ENCODE measurements at places on chromosomes 12 and 14.

DNA sequence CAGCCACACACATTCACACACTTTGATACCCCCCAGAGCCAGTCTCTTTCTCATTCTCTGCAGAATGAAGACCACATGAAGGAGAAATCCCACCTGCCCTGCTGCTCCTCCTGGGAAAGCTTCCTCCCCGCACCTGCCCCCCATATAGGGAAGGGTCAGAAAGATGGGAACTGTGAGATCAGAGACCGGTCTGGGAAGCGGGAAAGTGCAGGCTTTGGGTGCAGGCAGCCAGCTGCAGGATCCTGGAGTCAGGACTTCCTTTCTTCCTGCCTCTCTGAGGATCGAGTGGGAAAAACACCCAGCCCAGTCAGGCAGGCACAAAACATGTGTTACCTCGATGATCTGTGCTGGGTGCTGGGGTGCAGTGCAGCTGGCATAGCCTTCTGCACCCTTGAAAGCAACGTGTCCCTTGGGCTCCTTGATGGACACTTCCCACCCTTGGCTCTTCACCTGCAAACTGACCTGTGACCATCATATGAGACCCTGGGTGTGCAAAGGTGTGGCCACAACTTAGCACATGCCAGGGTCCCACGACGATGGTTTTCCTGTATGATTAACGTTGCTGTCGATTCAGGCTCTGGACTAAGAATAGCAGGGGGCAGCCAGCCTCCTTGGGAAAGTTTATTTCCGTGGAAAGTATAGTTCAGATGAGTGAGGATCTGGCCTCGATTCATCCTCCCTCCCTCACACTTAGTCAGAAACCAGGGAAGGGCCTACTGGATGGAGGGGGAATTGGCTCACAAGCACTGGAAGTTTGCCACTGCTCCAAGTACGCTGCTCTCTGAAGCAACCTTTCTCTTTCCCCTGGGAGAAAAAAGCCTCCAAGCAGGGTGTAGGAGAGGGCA lies 105.4 kb upstream of the MED13L start:
- no peaks in the 10 kb centered on the region for H3K4me1 ChIP-seq
- H3K4me3 ChIP-seq: no peak overlapping the region
- H3K36me3 ChIP-seq: no peaks in the 10 kb centered on the region
- no peaks in the 10 kb centered on the region for H3K27me3 ChIP-seq

GRCh38 chr12:104600790-104601739 lies 144.3 kb downstream of the CHST11 start:
- no peak overlapping the region for H3K27ac ChIP-seq
- H3K4me1 ChIP-seq: peaks cover 38% of the 10 kb centered on the region
- no peaks in the 10 kb centered on the region for H3K36me3 ChIP-seq
- no peak for DNase-seq
- no peaks in the 10 kb centered on the region for H3K27me3 ChIP-seq

DNA sequence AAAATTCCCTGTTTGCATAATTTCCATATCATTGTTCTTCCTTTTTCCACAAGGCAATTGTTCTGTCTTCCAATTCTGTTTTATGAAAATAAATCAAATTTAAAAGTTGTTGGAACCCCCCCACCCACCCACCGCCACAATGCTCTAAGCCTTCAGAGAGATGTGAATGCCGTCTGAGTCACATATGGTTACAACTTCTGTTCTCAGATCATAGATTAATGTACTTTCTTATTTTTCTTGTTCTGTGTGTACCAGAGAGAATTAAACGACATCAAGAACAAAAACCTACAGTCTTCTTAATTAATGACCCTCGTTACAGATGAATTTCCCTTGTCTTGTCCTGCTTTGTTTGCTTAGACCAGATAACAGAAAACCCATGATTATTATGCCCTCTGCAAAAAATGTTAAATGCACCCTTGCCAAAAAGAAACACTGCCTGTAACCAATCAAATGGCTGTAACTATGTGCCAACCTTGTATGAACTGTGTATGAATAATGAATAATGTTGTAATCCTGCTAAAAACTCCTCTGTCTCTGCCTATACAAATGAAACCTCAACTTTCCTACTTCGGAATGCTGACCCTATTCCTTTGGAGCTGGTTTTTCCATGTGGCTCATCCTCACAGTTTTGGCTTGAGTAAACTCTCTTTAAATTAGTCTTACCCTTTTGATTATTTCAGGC lies 14.0 kb downstream of the OR6S1 start:
- H3K36me3 ChIP-seq: no peaks in the 10 kb centered on the region
- DNase-seq: no peak

DNA sequence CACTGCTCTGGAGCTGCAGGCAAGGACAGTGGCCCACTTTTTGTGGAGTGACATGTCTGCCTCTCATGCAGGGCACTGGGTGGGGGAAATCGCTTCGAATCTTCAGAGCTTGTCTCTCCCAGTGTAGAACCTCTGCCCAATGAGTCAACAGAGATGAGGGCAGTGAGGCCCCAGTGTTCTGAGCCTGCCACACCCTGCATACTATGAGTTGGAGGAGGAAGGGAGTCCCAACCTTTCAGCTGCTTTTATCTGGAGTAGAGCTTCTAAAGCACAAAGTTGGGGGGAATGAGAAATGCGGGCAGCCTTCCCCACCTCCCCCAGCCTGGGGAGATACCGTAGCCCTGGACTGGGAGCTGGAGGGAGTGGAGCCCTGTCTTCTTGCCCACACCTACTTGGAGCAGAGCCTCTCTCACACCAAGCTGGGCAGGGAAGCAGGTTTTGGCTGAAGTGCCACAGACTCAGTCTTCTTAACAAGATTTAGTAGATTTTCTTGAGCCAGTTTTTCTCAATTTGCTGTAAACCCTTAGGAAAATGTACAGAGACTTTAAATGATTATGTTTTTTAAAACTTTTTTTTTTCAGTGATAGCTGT lies 159.1 kb downstream of the ADGRD1 start:
- no peaks in the 10 kb centered on the region for H3K27me3 ChIP-seq
- H3K4me3 ChIP-seq: no peak overlapping the region
- no peaks in the 10 kb centered on the region for H3K4me1 ChIP-seq
- DNase-seq: no peak

DNA sequence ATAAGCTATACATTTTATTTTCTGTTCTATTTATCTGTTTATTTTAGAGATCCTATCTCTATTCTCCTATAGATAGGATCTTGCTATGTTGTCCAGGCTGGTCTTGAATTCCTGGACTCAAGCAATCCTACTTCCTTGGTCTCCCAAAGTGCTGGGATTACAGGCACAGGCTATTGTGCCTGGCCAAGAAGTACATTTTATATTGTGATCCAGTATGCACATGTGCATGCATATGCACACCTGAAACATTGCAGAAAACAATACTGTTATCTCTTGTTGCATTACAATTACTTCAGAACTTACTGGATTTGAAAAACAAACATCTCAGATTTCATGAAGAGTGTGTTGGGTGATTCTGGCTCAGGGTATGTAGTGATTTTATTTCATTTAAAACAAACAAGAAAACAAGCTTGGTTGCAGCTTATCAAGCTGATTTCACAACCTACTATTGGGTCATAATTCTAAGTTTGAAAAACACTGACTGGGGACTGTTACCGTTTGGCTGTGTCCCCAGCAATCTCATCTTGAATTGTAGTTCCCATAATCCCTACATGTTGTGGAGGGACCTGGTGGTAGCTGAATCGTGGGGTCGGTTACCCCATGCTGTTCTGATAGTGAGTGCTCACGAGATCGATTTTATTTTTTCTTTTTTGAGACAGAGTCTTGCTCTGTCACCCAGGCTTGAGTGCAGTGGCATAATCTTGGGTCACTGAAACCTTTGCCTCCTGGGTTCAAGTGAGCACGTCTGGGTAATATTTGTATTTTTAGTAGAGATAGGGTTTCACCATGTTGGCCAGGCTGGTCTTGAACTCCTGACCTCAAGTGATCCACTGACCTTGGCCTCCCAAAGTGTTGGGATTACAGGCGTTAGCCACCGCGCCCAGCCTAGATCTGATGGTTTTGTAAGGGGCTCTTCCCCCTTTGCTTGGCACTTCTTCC lies 31.3 kb downstream of the ERC1 start:
- DNase-seq: no peak
- H3K27ac ChIP-seq: no peak overlapping the region
- H3K4me3 ChIP-seq: no peak overlapping the region
- no peaks in the 10 kb centered on the region for H3K36me3 ChIP-seq

DNA sequence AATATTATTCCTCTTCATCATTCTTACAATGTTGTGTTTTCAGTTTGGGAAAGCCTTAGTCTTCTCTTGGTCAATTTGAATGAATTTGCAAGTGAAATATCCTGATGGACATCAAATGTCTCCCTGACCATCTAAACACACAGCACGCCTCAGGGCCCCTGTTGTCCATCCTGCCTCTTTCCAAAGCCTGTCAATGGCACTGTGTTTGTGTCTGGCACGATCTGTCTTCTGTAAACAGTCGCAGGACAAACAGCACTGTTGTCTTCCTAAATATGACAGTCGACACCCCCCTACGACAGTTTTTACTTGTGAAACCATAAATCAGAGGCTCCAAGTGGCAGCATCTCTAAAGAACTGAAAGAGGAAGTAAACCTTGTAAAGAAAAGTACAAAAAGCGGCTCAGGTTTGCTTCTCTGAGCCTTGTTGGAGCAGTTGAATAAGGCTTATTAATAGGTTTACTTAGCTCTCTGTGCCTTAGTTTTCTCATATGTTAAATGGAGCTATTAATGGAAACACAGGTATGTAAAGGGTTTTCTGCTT lies 285.8 kb downstream of the NRXN3 start:
- H3K27ac ChIP-seq: no peak overlapping the region
- no peak for DNase-seq
- no peaks in the 10 kb centered on the region for H3K27me3 ChIP-seq
- no peak overlapping the region for H3K4me3 ChIP-seq
- H3K4me1 ChIP-seq: no peaks in the 10 kb centered on the region

GRCh38 chr14:99732436-99733210 lies 48.5 kb downstream of the CYP46A1 start:
- no peak overlapping the region for H3K4me3 ChIP-seq
- no peak for DNase-seq
- peaks cover 64% of the 10 kb centered on the region for H3K4me1 ChIP-seq
- no peak overlapping the region for H3K27ac ChIP-seq

DNA sequence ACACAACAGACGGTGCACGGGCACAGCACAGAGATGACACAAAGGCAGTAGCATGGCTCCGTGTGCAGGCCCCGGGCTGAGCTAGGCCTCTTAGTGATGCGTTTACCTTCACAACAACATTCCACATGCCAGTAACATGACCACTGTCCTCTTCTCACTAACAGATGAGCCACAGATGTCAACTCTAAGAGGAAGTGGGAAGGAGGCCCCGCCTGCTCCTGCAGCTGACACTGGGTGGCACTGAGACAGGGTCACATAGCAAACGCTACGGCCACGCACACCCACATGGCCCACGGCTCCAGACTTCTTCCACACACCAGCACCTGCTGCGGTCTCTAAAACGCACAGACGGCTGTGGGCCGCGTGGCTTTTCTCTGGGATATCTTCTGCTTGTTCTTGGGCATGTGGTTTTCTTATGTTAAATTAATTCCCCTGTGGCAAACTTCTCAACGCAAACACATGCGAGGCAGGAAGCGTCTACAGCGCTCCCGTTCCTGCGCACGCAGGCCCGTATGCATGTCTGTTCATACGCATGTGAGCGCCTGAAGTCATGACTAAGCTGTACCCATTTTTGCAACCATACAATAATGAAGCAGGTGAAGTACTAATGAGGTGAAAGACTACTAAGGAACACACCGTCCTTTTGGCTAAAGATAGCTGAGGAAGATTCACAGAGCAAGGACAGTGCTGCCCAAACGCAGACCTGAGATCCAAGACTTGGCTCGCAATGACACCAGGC lies 26.8 kb downstream of the AMN start:
- H3K36me3 ChIP-seq: peaks cover 71% of the 10 kb centered on the region
- H3K27me3 ChIP-seq: no peaks in the 10 kb centered on the region
- H3K4me1 ChIP-seq: peaks cover 8% of the 10 kb centered on the region
- DNase-seq: no peak

DNA sequence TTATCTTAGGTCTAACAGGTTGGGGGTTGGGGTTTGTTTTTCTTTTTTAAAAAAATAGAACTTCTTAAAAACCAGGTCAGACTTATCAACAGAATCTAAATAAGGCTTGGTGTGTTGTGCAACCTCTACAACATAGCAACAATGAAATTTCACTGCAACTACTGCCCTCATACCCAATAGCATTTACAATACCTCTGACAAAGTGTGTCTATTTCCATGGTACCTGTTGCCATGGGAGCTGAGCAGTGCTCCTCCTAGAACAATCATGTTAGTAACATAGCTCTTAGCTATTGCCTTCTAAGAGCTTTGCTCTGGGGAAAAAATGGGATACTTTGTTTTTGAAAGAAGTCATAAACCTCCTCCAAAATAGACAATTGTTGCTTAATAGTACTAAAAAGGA lies 103.3 kb upstream of the CCDC175 start:
- H3K36me3 ChIP-seq: no peaks in the 10 kb centered on the region
- H3K4me1 ChIP-seq: no peaks in the 10 kb centered on the region
- H3K27ac ChIP-seq: no peak overlapping the region
- DNase-seq: no peak
- H3K4me3 ChIP-seq: no peak overlapping the region

GRCh38 chr12:131869871-131870418 lies 24.5 kb upstream of the ULK1 start:
- DNase-seq: no peak
- no peak overlapping the region for H3K4me3 ChIP-seq
- peaks cover 22% of the 10 kb centered on the region for H3K4me1 ChIP-seq
- no peaks in the 10 kb centered on the region for H3K36me3 ChIP-seq
- no peak overlapping the region for H3K27ac ChIP-seq
- H3K27me3 ChIP-seq: no peaks in the 10 kb centered on the region

- no peaks in the 10 kb centered on the region for H3K4me1 ChIP-seq
- no peak overlapping the region for H3K4me3 ChIP-seq
- no peaks in the 10 kb centered on the region for H3K27me3 ChIP-seq
- no peaks in the 10 kb centered on the region for H3K36me3 ChIP-seq
These were observed 296.6 kb upstream of the KITLG start for GRCh38 chr12:88876857-88877256.

DNA sequence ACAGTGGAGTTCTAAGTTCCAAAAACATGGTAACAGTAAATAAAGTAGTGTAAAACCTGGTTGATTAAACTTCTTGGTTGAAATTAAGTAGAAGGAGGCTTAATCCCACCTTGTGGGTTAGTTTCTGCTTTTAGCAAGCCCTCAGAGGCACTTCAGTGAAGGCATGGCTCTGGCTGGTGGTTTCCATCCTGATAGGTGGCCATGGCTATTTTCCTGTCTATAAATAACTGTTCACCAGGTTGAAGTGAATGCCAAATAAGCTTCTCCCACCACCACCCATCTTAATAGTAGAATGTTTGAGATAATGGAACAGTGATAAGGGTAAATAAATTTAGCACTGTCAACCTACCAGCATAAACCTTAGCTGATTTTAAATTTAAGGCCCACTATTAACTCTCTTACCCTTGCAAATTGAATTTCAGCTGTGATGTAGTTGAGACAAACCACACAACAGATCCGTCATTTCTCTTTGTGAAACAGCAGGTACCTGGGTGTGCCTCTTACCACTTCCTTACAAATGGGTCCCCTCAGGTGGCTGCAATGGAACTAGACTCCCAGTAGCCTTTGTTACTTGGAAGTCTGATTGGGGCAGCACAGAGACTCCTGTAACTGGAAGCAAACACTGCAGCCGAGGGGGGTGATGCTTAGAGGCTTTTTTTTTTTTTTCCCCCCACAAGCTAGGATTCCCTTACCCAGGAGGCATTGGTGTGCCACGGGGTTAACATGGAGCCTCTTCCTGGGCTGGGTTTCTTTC lies 41.4 kb downstream of the DAAM1 start:
- H3K27me3 ChIP-seq: no peaks in the 10 kb centered on the region
- H3K4me3 ChIP-seq: no peak overlapping the region
- no peaks in the 10 kb centered on the region for H3K4me1 ChIP-seq
- no peaks in the 10 kb centered on the region for H3K36me3 ChIP-seq
- no peak overlapping the region for H3K27ac ChIP-seq

GRCh38 chr12:47270782-47271664 lies 191.3 kb upstream of the AMIGO2 start:
- no peaks in the 10 kb centered on the region for H3K36me3 ChIP-seq
- H3K4me1 ChIP-seq: no peaks in the 10 kb centered on the region
- H3K4me3 ChIP-seq: no peak overlapping the region
- H3K27me3 ChIP-seq: no peaks in the 10 kb centered on the region

Measured in esophagus squamous epithelium (tissue), 5 donors.